ENCODE measurements at places on chromosomes 12 and 14.

DNA sequence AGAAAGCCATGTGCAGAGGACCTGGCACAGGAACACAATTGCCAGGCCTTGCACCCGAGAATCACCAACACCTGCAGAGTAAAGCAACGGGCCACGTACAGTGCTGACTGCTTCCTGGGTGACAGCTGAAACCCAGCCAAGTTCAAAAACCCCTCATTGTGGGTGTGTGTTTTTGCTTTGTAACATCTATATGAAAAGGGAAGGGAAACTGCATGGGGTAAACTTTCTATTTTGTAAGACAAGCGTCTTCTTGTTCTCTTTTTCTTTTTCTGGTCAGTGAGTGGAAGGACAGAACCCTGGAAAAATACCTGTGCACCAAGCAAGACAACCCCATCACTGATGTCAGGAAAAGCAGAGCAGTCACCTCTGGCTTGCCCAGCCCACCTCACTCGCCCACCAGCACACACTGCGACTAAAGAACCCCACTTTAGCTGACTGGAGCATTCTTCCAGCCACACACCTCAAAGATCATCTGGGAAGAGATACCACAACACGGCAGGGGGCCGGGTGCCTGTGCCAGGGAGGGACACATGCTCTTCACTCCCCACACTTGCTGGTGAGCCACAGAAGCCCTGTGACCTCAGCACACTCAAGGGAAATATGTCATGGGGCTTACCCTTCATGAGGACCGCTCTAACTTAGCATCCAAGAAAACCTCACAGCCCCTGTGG lies 172.3 kb downstream of the NDUFA12 start:
- DNase-seq, result no peak

GRCh38 chr12:49428793-49429192 lies 61.5 kb downstream of the SPATS2 start:
- peak; percentile 49 for DNase-seq

- no peak for DNase-seq
These were observed 8.2 kb downstream of the DMAC2L start for GRCh38 chr14:50320283-50320682.

GRCh38 chr12:24850496-24850895 lies 98.4 kb downstream of the BCAT1 start:
- no peak for DNase-seq
